Stimulated activated CD4-positive, alpha-beta T cell treated with anti-CD3 and anti-CD28 coated beads, Interleukin-1b, Interleukin-23, amount 100 ng/mL, for 48 hours (primary cell): ENCODE measurements at places on chromosomes 6 and 20.

DNA sequence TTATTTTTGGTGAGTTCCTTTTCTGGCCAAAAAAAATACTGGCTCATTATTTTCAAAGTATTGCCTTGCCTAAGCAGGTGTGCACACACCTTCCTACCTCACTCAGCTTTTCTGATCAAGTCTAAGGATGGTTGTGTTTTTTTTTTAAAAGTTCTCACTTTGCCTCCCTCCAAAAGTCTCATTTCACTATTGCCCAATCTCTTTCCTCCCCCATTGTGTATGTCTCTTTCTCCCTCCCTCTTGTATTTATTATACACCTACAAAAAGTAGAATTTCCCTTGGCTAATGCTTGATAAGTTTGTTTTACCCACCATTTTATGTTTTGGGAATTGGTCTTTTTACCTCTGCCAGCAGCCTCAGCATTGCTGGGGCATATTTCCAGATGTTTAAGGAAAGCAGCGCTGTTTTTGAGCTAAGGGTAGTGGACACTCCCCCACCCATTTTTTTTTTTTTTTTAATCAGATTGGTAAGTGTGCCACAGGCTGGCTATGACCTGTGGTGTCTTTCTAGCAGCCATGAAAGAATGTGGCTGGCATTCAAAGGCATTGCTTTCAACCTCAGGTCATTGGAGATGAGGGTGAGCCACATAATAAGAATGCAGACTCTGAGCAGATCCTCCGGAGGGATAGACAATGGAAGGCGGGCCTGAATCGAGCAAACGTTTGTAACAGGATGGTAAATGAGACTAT lies 668.6 kb downstream of the UTRN start:
- no peak for DNase-seq

- no peak for DNase-seq
These were observed 108.8 kb downstream of the AIG1 start for GRCh38 chr6:143169440-143169839.

DNA sequence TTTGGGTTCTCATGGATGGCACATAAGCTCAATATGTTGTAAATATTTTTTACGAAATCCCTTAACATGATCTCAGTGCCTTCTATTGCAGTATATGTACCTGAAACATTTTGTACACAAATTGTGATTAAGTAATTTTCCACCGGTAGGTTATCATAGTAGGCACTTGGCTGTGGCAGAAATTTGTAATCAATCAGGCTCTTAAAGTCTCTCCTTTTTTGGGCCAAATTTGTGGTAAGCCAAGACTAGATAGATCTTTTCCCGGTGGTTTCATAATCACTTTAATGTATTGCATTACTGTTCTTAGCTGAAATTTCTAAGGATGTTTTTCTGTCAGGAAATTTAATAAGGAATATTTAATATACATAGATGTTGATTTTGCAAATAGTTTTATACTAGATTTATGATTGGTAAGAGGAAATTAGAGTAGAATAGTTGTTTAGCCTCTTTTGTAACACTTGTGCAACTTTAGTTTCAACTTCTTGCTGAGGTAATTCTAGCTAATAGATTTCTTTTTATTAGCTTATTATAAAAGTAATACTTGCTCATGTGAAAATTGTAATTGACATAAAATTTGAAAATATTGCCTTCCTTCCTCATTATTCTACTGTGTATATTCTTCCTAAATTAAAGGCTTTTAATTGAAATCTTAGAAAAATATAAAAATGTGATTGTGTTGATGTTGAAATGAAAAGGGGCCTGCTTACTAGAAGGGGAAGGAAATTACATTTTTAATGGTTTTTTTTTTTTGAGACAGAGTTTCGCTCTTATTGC lies 3.2 kb downstream of the PCMT1 start:
- DNase-seq: no peak

DNA sequence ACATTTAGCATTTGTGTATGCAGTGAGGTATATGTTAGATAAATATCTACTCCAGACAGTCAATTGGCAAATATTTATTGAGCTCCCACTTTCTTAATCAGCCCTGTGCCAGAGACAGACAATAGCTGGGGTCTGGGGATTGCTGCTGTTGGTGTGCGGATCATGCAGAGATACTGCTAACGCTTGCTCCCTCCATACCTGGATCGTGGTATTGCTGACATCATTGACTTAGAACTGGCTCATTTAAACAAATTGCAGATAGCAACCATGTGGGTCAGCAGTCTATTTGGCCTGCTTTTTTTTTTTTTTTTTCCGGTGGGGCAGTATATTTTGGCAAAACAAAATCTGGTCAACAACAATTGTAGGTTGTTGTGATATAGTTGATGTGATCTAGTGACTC lies 9.5 kb downstream of the ARID1B start:
- DNase-seq: no peak
